ENCODE measurements at places on chromosomes 4 and X.
A peak's percentile ranks its signal among the peaks of the same experiment; 100 is the strongest.

GRCh38 chr4:125021189-125021588 lies 293.6 kb upstream of the FAT4 start:
- DNase-seq: no peak

- no peak for DNase-seq
Observed at GRCh38 chrX:141375011-141375760, 132.9 kb upstream of the SPANXC start.

GRCh38 chr4:78543424-78544125 lies 8.0 kb upstream of the ANXA3 start:
- no peak for DNase-seq

- DNase-seq: peak; percentile 1
Observed at GRCh38 chr4:141132072-141132708, 1.1 kb downstream of the RNF150 start.

DNA sequence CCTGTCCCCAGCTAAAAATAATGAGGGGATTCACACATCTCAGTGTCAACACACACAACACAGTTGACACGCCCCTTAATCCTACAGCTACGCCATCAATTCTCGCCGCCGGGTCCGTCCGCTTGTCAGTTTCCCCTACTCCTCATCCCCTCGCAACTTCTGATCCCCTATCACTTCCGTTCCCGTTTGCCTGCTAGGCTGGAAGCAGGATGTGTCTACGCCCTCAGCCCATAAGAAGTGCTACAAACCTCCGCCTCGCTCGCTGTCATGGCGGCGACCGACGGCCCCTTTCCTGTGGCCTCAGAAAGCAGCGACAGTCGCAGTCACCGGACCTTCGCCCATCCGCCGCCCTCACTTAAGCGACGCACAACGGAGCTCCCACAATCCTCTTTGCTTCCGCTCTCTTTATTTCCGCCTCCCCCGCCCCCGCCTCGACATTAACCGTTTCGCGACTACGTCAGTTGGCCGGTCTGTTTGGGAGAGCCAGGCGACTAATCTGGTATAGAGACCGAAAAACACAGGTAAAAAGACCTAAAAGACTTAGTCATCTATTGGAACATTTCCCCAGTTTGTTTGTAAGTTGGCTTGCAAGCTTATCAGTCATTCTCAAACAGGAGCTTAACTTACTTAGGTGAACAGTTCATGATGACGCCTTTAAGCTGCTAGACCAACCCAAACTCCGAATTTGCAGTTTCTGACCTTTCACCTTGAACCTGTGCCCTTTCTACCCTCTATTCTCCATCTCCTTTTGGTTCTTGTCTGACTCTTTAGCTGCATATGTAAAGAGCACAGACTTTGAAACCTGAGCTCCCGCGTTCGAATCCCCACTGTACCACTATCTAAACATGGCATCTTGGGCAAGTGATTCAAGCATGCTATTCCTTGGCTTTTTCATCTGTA lies at the start of gene SLC25A53:
Gene SLC25A53 (minus strand): TSS at position 380 of the 900 bp plus-strand sequence. CDS start 51,752 bp downstream, outside the sequence.
- peak; percentile 71 for DNase-seq

GRCh38 chrX:69501429-69501828 lies 2.7 kb upstream of the NALF2 start:
- no peak for DNase-seq

DNA sequence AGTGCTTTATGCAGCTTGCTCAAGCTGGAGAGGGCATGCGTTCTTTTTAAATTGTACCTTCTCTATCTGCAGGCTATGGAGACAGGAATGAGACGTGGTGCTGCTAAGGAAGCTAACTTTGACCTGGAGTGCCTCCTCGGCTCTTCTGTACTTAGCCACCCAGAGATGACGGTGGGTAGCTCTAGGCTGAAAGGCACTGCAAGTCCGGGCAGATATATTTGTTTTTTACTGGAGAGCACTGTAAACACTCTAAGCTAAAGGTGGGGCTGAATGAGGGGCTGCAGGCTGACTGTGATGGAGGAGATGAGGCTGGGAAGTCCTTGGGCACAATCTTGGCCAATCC lies 12.1 kb downstream of the ELF4 start:
- no peak for DNase-seq

DNA sequence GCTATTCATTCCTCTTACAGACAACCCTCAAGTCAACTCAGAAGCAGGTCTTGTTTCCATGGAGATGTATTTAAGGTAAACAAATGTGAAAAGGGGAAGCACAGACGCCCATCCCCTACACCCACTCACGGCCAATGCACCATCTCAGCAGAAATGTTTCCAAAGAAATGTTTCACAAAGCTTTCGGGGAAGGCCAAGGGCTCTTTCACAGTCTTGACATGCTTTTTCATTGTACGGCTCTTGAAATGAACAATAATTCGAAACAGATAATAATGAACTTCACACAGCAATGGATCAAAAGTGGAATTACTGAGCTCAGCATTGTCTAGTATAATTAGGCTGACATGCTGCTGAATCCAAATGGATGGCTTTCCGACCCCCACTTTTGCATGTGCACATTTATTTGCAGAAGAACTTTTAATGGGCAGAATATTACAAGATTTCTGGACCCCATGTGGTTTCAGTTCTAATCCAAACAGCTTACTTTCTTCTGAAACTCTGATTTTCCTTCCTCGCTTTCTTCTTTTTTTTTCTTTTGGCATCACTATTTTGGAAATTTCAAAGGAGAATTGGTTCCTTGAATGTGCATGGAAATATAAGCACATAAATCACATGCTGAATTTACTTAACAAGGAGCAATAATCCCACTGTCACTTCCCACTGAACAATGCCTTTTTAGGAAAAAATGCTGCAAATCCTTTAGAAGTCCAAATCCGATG lies 160.9 kb downstream of the SMIM20 start:
- peak; percentile 66 for DNase-seq

- no peak for DNase-seq
Observed at GRCh38 chr4:167265231-167265630, 30.9 kb upstream of the SPOCK3 start.

DNA sequence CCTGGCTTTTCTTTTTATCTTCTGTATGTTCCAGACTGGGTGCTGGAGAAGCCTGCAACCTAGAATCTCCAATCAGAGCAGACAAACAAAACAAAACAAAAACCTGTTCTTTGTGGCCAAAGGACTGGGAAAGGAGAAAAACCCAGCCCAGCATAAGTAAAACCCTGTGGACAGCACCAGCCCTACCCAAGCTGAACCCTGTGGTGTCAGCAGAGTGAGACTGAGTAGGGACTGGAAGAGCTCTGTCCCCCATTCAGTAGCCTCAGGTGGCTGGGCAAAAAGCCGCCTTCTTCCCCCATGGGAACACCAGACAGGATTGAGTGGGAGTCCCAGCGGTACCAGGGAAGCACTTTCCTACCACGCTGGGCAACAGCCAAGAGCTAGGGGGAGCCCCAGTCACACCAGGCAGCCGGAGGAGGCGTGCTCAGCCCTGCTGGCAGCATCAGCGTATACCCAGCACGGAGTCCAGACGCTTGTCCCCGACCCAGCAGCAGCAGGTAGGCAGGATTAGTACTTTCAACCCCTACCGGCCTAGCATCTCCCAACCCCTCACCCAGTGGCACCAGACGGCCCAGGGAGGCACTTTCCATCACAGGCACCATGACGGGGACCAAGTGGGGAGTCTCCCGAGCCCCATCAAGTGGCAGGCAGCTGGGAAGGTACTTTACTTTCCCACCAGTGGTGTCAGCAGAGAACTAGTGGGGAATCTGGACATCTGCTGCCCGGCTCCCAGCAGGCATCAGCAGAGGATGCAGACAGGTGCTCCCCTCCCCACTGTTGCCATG lies 8.6 kb upstream of the JADE3 start:
- peak; percentile 51 for DNase-seq

DNA sequence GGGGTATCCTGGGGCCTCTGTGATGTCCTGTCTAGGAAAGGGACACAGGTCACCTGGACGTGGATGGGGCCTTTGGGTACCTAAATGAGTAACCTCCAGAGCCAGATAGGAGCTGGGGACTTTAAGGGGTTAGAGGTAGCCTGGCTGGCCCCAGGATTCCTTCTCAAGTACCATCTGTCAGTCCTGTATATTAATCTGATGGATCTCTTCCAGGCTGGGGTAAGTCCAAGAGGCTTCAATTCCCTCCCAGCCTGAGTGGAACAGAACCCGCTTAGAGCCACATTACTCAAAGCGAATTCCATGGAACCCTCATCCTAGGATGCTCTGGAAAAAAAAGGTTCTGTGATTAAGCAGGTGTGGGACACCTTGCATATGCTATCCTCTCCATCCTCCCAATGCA lies 24.8 kb upstream of the MAP3K15 start:
- DNase-seq: no peak

GRCh38 chr4:15729910-15730533 lies 27.2 kb downstream of the BST1 start:
- DNase-seq: no peak

- DNase-seq: no peak
Observed at GRCh38 chr4:40140196-40140595, 56.6 kb upstream of the RHOH start.

All from stimulated activated CD4-positive, alpha-beta T cell treated with anti-CD3 and anti-CD28 coated beads, Interleukin-4, amount 100 ng/mL, for 1 hour (primary cell).